ENCODE measurements at places on chromosomes 2 and 18.

- no peak for DNase-seq
Measured at GRCh38 chr18:8742387-8743361, 37.3 kb downstream of the MTCL1 start.

DNA sequence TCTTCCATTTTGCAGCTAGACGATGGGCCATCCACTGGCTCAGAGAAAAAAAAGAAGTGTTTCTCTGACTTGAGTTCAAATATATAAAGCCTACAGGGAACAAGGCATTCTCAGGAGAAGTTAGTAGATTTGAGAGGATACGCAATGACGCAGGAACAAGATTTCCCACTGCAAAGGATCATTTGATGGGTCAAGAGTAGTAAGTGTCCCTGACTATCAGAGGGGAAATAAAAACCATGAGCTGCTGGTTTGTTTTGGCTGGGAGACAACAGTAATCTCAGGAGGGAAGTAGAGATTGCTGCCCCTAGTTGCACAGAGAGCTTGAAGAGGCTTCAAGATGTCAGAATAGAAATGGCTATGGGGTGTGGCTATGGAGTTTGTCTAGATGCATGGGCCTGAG, 22.3 kb upstream of the MYO1B start:
- no peak for DNase-seq

GRCh38 chr2:122692400-122693083, 937.1 kb downstream of the TSN start:
- no peak for DNase-seq

GRCh38 chr2:157173740-157174184, 83.7 kb upstream of the GALNT5 start:
- DNase-seq, result no peak

DNA sequence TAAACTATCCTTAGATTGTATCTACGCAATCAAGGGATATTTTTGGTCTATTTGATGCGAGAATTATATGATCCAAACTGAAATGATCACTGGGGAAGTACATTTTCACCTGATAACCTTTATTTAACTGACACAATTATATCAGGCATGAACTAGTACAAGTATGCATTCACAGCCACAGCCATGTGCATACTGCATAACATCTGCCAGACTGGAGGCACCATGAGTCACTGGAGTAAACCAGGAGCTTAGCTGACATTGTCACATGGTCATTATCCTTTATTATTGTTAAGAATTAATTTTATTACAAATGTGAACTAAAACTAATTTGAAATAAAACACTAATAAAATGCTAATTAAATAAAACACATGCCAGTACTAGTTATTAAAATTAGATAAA, 1127.1 kb downstream of the DPP10 start:
- no peak for DNase-seq

All from CMK (cell line).